Progenitor cell of endocrine pancreas (in vitro differentiated cells): ENCODE measurements at places on chromosomes 1 and 21.

GRCh38 chr1:202002507-202002906, 7.9 kb upstream of the ELF3 start:
- no peak for DNase-seq

GRCh38 chr1:17665950-17666720, 89.0 kb upstream of the ACTL8 start:
- no peak for DNase-seq

DNA sequence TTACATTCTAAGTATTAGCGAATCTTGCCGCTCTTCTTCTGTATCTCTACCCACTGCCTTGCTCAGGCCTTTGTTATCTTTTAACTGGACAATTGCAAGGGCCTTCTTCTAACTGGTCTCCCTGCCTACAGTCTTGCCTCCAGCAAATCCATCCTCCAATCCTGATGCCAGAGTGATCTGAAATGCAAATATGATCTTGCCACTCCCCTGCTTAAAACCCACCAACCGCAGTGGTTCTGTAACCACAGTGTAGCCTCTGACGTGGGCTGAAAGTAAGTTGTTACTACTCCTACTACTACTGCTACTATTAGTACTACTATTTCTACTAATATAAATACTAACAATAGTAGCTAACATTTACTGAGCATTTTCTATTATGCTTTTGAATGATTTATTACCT, 12.4 kb downstream of the MOV10 start:
- DNase-seq: no peak

GRCh38 chr1:10299151-10299550, 88.8 kb downstream of the KIF1B start:
- DNase-seq: no peak

GRCh38 chr1:201307231-201307630, 23.9 kb downstream of the PKP1 start:
- no peak for DNase-seq

DNA sequence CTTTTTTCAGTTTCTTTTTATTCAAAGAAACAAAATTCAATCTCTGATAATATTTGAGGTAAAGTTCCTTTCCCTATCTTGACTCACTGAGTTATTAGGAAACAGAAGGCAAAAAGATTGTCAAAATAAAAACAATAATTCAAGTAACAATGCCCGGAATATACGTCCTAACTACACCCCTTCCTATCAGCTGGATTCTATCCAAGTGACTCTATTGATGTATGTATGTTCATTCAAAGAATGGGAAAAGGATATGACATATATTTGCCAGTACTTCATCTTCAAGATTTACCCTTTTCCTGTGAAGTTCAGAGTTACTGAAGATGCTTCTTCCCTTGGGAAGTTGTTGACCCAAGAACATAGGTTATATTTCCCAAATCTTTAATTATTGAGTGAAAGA, 13.7 kb downstream of the SPRTN start:
- no peak for DNase-seq

DNA sequence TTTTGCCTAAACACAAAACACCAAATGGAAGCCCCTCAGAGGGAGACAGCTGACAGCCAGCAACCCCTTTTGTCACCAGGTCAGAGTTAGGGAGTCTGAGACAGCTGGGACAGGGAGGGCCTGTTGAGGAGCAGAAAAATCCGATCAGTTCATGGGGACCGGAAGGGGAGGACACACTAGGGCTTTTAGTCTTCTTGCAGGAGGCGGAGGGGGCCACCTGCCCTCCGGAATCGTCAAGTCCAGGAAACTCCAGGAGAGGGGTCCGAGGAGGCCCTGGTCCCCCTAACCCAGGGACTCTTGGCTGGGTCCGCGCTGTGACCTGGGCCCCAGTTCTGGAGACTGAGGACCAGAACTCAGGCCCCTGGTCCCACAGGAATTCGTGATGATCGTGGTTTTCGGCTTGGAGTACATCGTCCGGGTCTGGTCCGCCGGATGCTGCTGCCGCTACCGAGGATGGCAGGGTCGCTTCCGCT, 34.2 kb downstream of the KCNQ4 start:
- no peak for DNase-seq

DNA sequence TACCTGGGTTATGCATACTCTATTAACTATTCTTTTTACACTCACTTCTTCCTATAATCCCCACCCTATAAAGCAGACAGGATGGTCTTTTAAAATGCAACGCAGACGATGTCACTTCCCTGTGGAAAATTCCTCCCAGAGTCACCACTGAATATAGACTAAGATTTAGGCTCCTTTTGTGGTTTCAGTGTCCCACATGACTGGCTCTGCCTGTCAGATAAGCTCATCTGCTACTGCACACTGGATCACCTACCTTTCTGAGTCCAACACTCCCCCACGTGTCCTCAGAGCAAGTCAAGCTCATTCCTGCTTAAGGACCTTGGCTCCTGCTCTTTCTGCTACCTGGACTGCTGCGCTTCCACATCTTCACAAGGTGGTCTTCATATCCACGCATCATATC, 73.0 kb upstream of the SIPA1L2 start:
- DNase-seq: no peak

- DNase-seq: no peak
Measured at GRCh38 chr1:67801903-67802302, 31.4 kb downstream of the GNG12 start.

GRCh38 chr1:94927405-94928175, 680 bp upstream of the CNN3 start:
- DNase-seq: no peak

DNA sequence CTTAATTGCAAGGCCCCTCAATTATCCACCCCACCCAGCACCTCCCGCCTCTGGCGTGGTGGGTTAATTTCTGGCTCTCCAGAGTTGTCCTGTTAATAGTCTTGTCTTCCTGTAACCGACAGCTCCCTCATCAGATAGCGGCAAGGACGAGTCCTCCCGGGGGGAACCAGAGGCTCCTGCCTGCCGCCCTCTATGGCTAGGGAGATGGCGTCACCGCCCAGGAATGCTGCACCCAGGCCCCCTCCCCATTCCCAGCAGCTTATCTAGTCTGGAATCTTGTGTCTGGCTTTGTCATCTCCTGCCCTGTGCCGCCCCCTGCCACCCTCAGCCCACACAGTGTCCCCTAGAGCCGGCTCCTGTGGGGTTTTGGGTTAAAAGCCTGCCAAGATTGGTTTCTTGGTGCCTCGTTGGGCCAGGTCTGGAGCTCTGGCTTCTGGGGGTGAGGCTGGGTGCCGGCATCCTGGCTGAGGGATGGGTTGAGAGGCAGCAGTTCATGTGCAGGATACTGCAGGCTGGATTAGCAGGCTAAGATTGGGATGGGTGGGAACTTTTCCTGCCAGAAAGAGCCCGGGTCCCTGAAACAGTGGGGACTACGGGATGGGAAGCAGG, 48.8 kb downstream of the EDN2 start:
- DNase-seq: no peak

DNA sequence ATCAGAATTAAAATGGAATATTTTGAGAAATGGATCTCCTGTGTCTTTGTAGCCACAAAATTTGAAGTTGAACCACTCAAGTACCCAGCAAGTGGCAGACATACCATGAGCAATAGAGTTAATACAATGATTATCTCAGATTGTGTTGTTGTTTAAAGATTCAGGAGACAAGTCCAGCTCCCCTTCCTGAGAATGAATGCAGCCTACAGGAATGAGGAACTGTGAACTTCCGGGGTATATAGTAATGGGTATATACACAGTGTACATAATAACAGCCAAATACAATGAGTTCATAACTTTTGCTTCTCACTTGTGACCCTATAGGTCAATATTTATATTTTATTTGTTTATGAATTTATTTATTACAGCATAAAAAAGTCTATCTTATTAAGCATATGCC, 445.0 kb downstream of the SETD4 start:
- no peak for DNase-seq

GRCh38 chr1:233355841-233356704, 28.5 kb downstream of the MAP3K21 start:
- no peak for DNase-seq

DNA sequence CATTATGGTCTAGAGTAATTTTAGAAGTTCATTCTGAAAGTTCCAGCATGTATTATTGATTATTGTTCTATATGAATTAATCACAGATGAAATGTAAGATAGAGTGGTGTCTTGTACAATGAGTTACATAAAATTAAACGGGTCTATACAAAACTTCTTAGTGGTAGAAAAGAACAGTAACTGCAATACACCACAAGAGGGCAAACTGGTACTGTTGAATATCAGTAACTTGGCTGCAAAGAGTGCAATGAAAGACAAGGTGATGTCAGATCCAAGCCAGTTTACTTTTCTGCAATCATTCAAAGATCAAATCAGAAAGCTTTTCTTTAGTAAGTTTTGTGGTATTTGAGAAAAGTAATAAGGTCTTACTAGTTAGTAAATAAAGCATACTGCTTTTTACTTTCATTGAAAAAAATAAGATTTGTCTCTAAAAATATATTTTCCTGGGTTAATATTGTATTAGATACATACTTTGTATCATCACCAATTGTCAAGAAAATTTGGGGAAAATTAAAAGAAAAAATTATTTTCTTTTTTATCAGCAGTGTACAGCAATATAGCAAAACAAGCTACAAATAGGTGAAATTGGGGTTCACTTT, 66.4 kb upstream of the BTG3 start:
- no peak for DNase-seq

DNA sequence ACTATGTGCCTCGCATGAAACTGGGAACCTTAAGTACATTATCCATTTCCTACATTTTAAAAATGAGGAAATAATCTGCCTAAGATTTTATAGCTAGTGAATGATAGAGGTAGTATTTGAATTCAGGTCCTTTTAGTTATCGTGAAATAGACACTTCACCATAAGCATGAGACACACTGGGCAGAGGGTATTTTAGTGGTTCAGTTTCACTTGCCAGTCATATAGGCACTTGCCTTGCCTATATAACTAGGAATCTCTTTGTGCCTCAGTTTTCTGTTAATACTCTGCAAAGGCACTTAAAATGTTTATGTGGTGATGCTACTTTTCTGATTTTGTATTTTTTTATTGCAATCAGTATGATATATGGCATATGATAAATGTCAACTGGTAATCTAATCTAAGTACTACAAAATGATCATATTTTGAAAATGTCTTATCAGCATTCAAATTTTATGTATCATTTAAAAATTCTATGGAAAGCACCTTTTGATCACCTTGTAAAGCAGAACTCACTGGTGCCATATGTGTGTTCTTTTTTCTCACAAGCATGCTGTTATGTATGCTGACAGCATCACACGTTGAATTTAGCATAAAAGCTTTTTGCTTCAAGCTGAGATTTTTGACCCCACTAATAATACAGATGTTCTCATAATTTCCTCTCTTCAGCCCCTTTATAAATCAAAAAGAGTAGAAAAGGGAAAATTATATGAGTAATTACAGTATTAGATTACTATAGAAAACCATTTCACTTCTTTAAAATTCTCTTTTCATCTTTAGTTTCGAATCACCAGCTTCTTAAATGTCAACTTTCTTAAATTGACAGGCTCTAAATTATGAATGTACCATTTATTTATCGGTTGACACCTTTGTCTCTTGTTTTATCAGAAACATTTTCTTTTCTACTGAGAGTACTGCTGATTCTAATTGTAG, 52.6 kb downstream of the RPS6KC1 start:
- DNase-seq: no peak

GRCh38 chr1:161180639-161181038, 3.3 kb upstream of the B4GALT3 start:
- DNase-seq: no peak

- DNase-seq: no peak
Measured at GRCh38 chr1:20634594-20635084, 1.4 kb downstream of the PINK1 start.

- DNase-seq: no peak
Measured at GRCh38 chr1:10803971-10804820, 7.8 kb upstream of the CASZ1 start.

GRCh38 chr1:1199141-1199960, 7.0 kb downstream of the TNFRSF18 start:
- no peak for DNase-seq
